ENCODE measurements at places on chromosomes 7 and 10.

GRCh38 chr7:142611566-142612236 lies 137.6 kb upstream of the PRSS1 start:
- DNase-seq: no peak

DNA sequence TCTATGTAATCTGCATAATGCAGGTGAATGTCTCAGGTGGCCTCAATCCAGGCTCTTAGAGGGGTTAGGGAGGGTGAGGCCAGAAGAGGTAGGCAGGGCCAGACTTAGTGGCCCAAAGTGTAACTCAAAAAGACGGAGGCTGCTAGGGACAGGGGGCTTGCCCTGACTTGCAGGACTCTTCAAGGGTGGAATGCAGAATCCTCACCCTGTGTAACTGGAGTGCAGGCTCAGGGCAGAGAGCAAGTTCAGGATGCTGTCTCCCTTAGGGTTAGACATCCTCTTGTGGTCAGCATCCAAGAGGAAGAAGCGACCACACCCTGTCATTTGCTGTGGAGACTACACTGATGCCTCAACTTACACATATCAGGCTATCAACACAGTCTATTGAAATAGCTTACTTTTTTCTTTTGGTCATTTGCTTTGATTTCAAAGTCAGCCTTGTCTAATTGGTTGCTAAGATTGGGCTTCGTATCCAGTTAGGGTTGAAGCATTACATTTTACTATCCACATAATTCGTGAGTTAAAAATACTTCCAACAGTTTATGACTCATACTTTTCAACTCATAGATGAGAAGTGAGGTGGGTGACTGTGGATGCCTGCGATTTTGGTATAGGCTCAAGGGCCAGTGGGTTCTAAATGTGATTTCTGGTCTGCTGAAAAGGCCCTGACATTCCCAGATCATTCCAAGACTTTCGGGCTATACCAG lies 563.6 kb downstream of the SUGCT start:
- DNase-seq: no peak

GRCh38 chr10:119377958-119378736 lies 164.4 kb downstream of the RGS10 start:
- no peak for DNase-seq

GRCh38 chr10:29917311-29917710 lies 142.1 kb downstream of the JCAD start:
- no peak for DNase-seq

GRCh38 chr7:117592011-117592635 lies 112.3 kb downstream of the CFTR start:
- no peak for DNase-seq

DNA sequence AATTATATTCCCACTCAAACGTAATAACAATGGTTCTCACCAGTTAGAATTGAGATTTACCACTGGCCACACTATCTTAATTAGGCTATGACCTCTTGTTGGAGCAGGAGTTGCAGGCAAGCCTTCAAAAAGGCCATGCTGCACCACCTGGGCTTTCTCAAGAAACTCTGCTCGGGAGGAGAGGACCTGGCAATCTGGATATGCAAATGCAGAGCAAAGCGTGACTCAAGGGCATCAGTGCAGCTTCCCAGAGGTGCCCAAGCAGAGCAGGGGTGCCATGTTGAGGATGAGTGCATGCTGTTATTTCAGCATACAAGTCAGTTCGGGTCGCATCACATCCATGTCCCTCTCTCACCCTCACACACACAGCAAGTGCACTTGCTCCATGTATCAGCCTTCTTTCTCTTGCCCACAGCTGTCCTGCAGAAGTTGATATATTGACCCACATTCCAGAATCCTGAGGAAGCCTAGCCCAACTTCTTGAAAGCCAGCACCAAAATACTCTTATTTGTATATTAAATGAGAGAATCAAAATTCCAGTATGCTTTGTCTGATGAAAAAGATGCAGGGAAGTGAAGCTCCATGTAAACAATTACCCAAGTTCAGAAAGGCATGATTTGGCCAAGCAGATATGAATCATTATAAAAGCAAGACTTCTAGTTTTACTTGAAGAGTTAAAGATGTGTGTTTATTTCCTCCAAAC lies 55.7 kb upstream of the IL6 start:
- no peak for DNase-seq

GRCh38 chr10:7122561-7122960 lies 288.3 kb downstream of the SFMBT2 start:
- no peak for DNase-seq

DNA sequence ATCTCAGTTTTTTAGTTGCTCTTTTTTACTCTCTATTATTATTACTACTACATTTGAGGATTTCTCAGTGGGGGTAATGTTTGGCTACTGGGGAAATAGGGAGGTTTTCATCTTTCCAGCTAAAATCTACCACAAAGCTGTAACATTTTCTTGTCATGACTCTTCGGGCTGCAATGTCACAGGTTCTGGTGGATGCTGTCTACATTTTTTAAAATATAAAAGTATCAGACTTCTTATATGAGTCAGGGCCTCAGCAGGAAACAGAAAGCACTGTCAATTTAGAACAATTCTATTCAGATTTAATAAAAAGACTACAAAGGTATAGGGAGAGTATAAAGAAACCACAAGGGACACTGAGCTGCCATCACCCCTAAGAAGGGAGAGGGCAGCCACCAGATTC lies 61.6 kb downstream of the DNAJC12 start:
- DNase-seq: no peak

- DNase-seq: no peak
These were observed 956.2 kb downstream of the SORCS3 start for GRCh38 chr10:105597312-105597711.

GRCh38 chr7:113144817-113145216 lies 26.5 kb upstream of the SMIM30 start:
- no peak for DNase-seq

DNA sequence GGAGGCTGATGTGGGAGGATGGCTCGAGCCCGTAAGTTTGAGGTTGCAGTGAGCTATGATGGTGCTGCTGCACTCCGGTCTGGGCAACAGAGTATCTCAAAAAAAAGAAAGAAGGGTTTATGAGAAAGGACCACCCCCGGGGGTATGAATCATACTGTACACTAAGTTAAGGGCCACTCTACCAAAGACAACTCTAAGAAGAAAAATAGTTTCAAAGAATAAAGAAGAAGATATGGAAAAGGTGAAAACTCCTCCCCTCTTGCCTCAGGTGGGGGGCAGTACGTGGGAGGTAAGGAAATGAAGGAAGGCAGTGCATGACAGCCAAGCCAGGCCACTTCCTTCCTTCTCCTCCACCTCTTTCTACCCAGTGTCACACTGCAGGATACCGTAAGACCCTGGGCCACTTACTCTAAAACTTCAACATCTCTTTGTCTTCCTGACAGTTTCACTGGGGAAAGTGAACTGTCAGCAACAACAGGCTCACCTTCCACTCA lies 61.3 kb downstream of the PIP4K2A start:
- DNase-seq: peak; percentile 52

DNA sequence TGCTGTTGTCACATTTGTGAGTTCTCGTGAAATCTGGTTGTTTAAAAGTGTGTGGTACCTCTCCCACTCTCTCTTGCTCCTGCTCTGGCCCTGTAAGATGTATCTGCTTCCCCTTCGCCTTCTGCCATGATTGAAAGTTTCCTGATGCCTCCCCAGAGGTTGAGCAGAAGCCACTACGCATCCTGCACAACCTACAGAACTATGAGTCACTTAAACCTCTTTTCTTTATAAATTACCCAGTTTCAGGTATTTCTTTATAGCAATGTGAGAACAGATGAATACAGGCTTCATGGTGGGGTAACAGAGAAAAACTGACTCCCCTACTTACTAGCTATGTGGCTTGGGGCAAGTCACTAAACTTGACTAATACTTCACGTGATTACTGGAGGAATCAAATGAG lies 18.0 kb upstream of the STEAP4 start:
- DNase-seq: no peak

GRCh38 chr7:56077681-56078080 lies 13.6 kb downstream of the SUMF2 start:
- no peak for DNase-seq

GRCh38 chr7:99016196-99016595 lies 127.7 kb downstream of the SMURF1 start:
- DNase-seq: no peak

DNA sequence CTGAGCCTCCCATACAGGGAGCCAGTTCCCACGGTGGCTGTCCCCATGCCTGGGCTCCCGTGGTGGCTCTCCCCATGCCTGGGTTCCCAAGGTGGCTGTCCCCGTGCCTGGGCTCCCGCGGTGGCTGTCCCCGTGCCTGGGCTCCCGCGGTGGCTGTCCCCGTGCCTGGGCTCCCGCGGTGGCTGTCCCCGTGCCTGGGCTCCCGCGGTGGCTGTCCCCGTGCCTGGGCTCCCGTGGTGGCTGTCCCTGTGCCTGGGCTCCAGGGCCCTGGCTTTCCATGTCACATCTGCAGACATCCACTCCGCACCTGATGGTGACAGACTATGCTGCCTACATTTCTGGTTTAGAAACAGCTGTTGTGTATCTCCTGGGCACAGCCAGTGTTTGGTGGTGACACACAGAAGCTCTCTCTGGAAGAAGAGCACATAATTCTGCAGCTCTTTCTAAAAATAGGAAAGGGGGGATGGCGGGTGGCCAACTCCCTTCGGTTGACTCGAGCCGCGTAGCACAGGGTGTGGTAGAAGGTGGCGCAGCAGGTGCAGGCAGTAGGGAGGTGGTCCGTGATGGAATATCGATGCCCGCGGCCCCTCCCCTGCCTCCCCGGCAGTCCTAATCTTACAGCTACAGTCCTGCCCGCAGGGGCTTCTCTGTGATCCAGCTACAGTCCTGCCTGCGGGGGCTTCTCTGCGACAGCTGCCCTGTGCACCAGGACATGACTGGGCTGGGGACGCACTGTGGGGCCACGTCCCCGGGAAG lies 251.2 kb downstream of the DNAJB6 start:
- no peak for DNase-seq

DNA sequence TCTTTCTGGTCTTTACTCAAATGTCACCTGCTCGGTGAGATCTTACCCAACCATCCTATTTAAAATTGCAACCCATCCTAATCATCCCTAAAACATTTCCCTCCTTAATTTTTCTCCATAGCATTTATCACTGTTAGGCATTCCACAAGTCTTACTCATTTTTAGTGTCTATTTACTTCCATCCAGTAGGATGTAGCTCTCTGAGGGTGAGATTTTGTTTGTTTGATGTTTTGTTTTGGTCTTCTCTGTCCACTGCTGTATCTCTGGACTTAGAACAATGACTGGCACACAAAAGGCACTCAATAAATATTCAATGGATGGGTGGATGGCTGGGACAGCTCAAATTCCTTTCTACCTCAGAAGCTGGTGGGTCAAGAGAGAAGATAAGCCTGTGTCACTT lies 15.8 kb upstream of the DUSP5 start:
- DNase-seq: no peak

DNA sequence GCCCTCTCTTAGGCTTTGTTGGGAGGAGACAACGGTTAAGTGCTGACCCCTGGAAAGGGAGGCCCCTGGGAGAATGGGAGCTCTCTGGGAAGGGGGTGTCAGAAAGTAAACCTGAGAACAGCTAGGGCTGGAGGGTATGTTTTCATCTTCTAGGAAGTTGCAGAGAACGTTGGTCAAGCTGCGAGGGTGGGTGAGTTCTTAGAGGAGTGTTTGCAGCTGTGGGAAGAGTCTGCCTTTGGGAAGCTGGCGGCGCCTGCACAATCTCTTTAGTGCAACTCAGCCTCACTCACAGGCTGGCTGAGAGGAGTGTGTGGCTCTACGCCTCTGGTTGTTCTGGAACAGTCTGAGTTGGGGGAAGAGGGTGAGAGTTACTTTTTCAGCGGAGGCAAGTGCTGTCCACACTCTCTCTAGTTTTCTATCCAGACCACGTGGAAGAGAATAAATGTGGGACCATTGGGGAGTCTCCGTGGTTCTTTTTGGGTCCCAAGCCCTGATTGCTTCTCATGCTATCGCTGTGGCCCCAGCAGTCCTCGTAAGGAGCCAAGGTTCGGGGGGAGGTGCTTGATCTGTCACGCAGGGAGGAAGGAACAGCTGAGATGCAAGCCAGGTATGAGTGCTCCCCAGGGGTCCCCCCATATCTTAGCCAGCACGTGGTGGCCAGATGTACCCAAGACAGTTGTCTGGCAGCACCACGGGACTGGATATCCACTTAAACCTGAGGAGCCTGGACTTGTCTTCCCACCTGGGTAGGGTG lies 237.2 kb downstream of the BUB3 start:
- DNase-seq: no peak

DNA sequence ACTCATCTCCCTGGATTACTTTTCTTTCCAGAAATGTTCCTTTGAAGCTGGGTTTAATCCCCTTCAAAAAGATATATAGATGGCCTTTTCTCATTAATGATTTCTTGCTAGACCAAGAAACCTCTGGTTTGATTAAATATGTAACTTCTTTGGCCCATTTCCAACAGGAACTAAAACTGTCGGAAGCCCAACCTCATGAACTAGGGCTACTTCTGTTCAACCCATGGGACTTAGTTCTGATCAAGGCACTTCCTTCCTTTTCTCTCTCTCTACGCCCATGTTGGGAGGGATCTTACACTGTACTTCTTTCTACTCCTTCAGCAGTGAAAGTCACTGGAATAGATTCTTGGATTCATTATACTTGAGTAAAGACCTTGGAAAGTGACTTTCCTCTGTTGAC lies 83.6 kb downstream of the TMEM106B start:
- no peak for DNase-seq

DNA sequence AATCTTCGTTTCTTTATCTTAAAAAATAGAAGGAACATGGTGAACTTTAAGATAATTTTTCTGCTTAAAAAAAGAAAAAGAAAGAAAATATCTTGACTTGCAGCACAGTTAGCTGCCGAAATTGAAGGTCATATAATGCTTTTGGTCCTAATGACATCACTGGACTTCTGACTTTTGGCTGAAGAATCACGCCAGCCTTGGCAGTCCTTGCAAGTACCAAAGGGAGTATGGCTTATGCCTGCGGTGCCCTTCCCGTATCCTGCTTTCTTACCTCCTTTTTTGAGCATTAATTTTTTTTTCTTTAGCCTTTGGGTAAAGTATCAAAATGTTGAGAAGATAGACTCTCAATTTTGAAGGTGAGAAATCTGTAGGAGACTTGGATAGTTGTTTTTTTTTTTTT lies 7.0 kb downstream of the BMPR1A start:
- DNase-seq: no peak
